ENCODE measurements at places on chromosomes 6 and 20.

DNA sequence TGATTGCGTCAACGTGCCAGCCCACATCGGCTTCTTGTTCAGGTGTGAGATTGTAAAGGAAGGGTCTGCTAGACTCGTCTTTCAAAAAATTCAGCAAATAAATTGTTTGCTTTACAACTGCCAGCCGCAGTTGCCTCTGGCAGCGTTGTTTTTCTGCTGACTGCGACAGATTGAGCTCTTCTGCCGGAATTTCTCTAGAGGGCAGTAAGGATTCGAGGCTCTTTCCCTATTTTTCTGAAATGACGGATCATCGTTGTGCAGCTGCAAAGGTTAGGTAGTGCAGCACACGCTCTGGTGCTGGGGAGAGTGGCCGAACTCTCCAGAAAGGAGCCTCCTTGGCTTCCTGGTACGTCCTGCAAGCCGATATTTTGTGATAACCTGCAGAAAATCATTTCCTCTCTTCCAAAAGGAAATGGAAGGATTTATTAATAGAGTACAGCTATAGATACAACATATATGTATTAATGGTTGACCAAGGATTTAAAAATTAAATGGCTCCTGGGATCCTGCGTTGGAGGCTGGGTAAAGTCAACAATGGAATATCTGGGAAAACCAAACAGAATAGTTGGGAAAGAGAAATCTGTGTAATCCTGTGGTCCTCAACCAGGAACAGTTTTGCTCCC lies 121.9 kb upstream of the ZFP64 start:
- DNase-seq: no peak

GRCh38 chr20:61628480-61628879 lies 376.4 kb downstream of the CDH4 start:
- DNase-seq: no peak

DNA sequence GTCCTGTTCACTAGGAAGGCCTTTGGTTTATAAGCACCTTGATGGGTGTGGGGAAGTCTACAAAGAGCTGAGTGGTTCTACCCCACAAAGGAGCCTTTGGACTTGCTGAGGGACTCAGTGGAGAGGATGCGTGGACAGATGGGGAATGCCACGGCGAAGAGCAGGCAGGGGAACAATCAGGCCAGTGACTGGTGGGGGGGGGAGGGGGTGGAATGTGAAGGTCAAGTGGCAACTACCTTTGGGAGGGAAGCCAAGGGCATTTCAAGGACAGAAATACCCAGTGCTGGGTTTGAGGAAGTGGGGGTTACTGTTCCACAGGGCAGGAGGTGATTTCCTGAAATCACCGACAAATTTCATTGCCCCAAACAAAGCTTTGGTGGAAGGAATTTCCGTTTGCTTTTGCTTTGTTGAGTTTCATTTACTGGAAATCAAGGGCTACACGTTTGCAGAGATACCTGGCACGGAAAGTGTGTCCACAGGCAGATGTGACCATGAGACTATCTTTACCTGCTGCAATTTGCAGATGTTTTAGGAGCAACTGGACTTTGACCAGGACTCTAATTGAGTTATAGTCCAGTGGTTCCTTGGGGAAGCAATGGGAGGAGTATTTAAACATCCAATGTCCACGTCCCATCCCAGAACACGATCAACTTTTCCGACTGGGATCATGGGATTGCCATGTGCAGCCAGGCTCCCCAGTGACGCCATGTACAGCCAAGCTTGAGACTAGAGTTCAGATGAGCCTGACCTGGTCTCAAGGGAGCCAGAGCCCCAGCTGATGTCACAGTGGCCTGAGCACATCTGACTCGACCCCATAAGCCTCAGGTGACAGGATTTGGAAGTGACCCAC lies 8.0 kb downstream of the CST3 start:
- no peak for DNase-seq

- DNase-seq: no peak
Observed at GRCh38 chr6:69416776-69417175, 380.0 kb downstream of the LMBRD1 start.

- DNase-seq: no peak
Observed at GRCh38 chr20:50149481-50150254, 3.9 kb downstream of the PEDS1 start.

DNA sequence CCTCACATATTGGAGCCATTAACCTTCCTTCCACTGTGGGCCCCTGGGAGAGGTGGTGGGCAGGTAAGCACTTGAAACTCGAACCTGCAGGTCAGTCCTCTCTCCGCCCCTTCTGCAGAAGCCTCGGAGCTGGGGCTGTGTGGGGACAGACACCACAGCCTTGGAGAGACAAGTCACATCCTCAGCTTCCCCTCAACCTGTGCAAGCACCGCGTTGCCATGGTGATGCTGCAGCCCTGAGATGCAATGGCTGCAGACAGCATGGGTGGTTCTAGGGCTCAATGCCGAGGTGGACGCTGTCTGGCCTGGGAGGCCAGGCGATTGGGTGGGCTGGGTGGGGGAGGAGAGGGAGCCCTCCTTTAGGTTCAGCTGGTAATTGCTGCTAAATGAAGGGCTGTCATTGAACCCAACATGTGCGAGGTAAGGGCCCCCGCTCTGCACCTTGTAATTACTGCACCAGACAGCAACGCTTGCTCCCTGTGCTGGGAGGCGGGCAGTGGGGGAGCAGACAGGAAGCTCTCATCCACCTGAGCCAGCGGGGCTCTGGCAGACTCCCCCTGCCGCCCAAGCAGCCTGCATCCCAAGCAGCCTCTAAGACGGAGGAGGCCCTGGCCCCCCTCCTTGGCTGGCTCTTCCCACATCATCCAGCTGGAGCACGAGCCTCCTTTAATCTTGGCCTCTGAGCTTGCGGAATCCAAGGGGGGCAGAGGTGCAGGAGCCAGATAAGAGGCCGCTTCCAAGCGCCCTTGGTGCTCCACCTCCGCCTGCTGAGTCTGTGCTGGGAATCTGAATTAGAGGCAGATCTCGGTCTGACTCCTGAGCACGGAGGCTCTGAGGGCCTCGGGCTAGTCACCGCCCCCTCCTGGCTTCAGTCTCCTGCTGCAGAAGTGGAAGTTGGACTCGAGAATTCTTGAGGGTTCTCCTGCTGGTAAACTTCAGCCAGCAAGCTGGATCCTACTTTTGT lies 39.8 kb upstream of the CDH22 start:
- DNase-seq: no peak

- no peak for DNase-seq
Observed at GRCh38 chr6:16244446-16244845, 6.1 kb downstream of the GMPR start.

DNA sequence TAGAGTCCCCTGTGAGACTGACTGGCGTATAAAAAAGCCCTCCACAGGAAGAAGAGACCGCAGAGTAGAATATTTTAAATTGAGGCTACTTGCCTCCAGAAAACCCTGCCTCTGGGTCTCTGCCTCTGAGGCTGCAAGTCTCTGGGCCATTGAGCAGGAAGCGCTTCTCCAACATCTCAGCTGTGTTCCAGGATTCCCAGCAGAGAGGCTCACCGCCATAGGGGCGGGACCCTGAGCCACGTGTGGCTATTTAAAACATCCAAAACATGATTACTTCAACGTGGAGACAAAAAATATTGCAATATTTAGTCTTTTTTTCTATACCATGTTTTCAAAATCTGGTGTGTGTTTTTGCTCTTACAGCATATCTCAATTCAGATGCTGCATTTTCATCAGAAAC lies 59.4 kb downstream of the GNAS-AS1 start:
- DNase-seq: no peak

- no peak for DNase-seq
Observed at GRCh38 chr6:44481056-44481455, 93.5 kb downstream of the CDC5L start.

Data from NCI-H748 treated with DMSO at 0.1 percent for 48 hours (cell line).